ENCODE measurements at places on chromosomes 16 and 17.

DNA sequence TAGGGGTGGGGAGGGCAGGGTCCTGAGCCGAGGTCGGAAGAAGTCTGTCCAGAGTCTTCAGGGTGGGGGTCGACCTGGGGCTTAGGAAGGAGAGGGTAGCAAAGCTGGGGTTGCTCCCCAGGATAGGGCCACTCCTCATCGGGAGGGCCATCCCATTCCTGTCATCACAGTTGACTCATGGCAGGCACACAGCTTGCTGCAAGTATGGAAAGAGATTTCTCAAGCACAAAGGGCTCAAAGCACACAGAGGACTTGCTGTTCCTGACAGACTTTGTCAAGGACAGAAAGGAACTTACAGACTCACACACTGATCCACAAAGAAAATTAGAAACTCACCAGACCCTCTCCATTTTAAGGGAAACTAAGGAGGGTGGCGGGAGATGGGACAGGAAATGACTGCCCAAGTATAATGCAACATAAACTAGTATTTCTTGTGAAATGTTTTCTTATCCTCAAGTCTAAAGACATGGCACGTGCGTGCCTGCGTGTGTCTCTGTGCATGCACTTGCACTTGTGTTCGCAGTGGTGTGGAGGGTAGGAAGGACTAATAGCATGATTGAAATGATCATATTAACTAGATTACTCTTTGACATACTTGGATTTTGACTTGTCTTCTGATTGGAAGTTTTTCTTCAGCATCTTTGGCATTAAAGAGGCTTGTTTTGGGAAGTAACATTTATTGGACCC, 2.4 kb downstream of the AOC2 start:
- DNase-seq: no peak

GRCh38 chr16:2964475-2965336, 631 bp downstream of the KREMEN2 start:
- DNase-seq: peak; percentile 51

DNA sequence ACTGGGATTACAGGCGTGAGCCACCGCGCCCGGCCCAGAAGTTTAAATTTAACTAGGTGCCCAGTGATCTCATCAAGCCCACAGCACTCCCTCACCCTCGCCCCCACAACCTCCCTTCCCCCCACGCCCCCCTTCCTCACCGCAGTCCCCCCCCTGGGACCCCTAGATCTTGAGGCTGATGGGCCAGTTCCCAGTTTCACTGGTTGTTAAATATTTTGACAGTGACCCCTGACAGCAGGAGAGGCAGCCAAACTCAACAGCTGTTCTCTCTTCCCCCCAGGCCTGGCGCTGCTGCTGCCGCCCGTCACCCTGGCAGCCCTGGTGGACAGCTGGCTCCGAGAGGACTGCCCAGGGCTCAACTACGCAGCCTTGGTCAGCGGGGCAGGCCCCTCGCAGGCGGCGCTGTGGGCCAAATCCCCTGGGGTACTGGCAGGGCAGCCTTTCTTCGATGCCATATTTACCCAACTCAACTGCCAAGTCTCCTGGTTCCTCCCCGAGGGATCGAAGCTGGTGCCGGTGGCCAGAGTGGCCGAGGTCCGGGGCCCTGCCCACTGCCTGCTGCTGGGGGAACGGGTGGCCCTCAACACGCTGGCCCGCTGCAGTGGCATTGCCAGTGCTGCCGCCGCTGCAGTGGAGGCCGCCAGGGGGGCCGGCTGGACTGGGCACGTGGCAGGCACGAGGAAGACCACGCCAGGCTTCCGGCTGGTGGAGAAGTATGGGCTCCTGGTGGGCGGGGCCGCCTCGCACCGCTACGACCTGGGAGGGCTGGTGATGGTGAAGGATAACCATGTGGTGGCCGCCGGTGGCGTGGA, 15.6 kb downstream of the QPRT start:
- no peak for DNase-seq

GRCh38 chr16:66899945-66900710, 18.6 kb downstream of the CDH16 start:
- peak; percentile 91 for DNase-seq

GRCh38 chr17:21253646-21254441, 634 bp upstream of the NATD1 start:
- no peak for DNase-seq

GRCh38 chr17:43380307-43380706, 18.5 kb upstream of the ARL4D start:
- DNase-seq: no peak

GRCh38 chr17:3800362-3801271, at the start of gene ITGAE:
TSS of gene ITGAE (minus strand) at chr17:3801188. CDS start at chr17:3801144, 44 bp downstream.
- no peak for DNase-seq

DNA sequence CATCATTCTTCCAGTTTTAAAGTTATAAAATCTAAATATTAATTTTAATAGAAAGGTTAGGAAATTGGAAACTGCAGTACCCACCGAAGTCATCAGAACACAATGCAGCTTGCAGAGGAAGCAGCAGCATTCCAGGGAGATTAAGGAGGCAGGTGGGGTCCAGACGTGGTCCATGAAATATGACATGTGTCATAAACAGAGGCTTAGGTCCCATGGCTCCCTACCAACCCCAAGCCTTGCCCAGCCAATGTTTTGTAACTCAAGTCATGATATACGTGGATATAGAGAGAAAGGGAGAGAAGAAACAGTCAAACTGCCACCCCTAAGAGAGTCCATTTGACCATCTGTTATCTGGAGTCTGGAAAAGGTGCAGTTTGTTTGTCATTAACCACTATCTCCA, 670.0 kb downstream of the TOX3 start:
- DNase-seq: no peak

DNA sequence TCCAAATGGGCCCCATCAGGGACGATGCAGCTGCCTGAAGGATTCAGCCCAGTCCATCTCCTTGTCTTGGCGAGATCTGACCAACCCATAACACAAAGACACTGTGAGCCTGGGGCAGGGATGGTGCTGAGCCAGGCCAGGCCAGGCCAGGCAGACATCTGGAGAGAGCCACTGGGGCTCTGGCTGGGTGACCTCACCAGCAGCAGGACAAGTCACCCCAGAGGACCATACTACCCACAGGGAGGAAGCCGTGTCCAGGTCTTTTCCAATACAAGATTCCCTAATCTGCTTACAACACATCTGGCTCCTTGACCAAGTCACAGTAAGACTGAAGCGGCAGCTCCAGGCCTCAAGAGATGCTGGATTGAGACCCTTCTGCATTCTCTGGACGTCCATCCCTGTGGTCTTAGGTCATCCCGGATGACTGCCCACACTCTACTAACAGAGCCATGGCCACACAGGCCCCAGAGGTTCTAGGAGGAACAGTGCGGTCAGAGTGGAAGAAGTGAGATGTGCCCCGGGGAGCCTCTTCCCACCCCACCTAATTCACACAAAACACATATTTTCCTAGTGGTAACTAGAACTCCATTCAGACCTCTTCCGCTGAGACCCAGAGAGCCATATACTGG, 81.8 kb upstream of the RCVRN start:
- DNase-seq: no peak

GRCh38 chr16:66692341-66692740, 4.2 kb downstream of the CMTM4 start:
- no peak for DNase-seq

- DNase-seq: peak; percentile 71
Measured at GRCh38 chr16:30615358-30616091, 5.3 kb upstream of the ZNF689 start.

DNA sequence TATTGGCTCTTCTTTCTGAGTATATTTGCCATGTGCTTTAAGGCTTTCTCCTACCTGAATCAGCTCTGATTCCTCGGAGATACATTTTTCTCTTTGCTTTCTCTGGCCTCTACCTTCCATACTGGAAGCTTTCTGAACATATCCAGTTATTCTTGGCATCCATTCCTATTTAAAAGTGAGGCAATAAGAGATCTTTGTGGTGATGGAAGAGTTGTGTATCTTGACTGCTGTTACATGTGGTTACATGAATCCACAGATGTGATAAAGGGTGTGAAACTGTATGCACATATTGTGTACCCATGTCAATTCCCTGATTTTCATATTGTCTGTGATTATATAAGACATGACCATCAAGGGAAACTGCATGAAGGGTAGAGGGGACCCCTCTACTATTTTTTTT, 24.4 kb downstream of the UBE2O start:
- no peak for DNase-seq

DNA sequence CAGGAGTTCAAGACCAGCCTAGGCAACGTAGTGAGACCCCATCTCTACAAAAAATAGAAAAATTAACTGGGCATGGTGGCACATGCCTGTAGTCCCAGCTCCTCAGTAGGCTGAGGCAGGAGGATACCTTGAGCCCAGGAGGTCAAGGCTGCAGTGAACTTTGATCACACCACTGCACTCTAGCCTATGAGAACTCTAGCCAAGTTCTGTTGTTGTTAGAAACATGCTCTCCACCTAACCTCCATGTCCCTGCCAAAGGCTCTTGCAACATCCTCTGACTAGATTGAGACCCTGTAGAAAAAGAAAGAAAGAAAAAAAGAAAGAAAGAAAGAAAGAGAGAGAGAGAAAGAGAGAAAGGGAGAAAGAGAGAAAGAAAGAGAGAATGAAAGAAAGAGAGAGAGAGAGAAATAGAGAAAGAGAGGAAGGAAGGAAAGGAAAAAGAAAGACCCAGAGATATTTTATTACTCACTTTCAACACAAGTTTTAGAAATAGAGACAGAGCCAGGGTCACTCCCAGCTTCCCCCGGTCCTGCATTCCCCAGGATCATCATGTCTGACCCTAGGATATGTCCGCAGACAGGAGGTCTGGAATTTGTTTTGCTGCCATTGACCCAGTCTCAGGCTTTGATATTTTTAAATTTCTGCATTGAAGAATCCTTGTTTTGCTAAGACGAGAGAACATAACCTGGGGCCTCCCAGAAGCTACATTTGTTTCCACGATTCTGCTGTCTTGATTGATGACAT, 376.5 kb upstream of the CDH5 start:
- DNase-seq: no peak

GRCh38 chr17:35844547-35844946, 24.1 kb downstream of the HEATR9 start:
- DNase-seq: no peak

DNA sequence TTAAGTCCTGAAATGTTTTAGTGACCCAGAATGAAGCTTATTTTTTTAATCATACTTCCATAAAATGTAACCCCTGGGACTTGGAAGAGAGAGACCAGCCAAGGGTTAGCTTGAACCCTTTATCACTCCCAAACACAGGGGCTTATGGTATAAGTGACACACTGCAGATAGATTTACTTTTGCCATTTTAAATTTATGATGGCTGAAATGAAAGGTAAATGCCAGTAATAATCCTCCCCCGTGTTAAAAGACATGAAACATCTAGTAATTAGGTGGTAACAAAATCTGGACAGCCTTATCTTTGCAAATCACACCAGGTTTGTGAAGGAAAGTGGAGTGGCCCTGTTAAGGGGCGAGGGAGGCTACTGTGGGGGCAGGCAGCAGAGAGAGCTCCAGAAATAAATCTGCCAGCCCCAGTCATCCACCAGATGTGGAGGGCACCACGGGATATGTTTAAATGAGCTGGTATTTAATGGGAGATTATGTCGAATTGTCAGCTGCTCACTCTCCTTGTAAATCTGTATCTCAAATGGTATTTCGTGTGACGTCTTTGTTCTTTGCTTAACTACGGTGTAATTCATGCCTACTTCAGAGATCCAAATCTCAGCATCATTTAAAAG, 326.5 kb downstream of the WWOX start:
- no peak for DNase-seq

DNA sequence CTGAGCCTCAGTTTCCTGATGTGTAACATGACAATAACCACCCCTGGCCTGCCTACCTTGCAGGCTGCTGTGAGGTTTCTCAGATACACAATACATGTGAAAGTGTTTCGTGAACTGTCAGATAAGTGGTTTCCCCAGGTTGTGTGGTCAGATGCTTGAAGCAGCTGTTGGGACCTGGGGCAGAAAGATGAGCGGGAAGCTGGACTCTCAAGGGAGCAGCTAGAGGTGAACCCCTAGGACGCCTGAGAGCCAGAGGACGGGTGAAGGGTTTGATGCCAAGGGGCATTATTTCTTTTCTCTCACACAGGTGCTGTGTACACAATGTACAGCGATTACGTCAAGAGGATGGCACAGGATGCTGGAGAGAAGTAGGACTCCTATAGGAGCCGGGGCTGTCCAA, 2.3 kb downstream of the HIGD1B start:
- no peak for DNase-seq

- peak; percentile 63 for DNase-seq
Measured at GRCh38 chr16:10383626-10384025, 2.2 kb upstream of the ATF7IP2 start.

GRCh38 chr16:64470916-64471315, 650.9 kb downstream of the CDH11 start:
- DNase-seq: no peak

- DNase-seq: no peak
Measured at GRCh38 chr17:56131431-56131830, 21.8 kb upstream of the ANKFN1 start.

DNA sequence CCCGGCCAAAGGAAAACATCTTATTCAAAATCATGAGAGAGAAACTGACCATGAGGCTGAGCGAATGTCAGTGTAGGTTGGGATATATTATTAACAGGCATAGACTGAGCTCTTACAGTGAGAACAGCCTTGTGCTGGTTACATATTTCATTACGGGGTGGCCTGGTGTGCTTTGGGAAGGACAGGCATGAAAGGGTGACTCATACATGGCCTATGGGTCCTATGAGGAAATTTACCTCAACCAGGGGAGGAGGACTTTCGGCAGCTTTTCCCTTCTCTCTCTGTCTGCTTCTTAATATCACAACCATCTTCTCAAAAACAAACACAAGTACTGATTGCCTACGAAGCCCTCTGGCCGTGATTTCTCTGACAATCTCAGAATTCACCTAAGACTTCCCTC, 579.1 kb downstream of the CDH13 start:
- DNase-seq: no peak

DNA sequence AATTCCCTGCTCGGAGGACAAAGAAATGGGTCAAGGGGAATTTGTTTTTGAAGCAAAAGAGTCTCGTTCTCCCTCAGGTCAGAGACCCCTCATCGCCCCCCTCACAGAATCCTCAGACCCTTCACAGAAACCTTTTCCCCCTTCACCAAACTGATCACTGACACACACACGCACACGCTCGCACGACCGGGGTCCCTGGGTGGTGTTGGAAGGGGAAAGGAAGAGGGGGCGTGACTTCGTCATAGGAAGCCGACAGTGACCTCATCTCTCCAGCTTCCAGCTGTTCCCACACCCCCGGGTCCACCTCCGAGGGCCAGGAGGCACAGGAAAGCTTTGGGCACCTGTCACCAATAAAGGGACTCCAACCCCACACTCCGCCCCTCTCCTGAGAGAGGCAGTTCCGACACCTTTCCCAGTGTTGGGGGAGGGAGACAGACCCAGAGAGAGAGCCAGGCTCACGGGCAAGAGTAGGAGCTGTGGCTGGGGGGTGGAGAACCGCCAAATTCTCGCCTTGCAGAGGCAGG, 1.2 kb downstream of the ASGR1 start:
- no peak for DNase-seq

DNA sequence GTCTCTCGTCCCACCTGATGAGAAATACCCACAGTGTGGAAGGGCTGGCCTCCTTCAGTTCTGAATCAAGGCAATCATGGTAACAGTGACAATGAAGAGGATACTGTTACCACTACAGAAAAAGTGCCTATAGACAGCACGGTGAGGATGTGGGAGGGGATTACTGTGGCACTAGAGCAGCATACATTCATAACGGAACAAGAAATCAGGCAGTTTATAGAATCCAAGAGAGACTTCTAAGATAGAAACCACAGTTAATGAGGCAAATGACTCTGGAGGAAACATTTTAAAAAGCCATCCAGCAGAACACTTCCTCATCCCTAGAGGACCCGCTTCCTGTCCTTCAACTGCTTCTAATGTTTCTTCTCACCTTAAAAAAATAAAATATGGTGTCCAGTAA, 2.7 kb downstream of the RUSF1 start:
- no peak for DNase-seq

- DNase-seq: no peak
Measured at GRCh38 chr17:59124665-59125064, 18.0 kb upstream of the TRIM37 start.
